ENCODE measurements at places on chromosomes 7 and 10.

- no peak for DNase-seq
- H3K27me3 ChIP-seq = peaks cover 14% of the 10 kb centered on the region
- no peak overlapping the region for H3K4me3 ChIP-seq
- peaks cover 3% of the 10 kb centered on the region for H3K4me1 ChIP-seq
- no peaks in the 10 kb centered on the region for H3K36me3 ChIP-seq
- no peak overlapping the region for H3K27ac ChIP-seq
These were observed 35.9 kb downstream of the MICALL2 start for GRCh38 chr7:1423264-1423811.

DNA sequence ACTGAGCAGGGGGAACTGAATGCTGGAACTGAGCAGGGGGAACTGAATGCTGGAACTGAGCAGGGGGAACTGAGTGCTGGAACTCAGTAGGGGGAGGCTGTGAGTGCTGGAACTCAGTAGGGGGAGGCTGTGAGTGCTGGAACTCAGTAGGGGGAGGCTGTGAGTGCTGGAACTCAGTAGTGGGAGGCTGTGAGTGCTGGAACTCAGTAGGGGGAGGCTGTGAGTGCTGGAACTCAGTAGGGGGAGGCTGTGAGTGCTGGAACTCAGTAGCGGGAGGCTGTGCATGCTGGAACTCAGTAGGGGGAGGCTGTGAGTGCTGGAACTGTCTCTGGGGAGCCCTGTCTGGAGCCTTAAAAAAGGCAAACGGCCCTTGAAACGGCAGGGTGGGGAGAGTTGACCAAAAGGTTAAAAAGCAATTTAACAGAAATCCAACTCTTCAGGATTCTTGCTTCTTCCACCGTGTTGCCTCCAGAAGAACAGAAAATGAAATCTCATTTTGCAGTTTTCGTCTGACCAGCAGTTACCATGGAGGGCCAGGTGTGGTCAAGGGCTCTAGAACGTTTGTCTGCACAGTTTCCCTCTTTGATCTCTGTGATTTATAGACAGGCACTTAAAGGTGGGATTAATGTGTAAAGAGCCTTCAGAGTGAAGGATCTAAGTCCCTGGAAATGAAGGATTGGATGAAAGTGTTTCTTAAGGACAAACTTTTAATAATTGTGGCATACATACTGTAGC, 19.1 kb downstream of the DOCK1 start:
- no peaks in the 10 kb centered on the region for H3K36me3 ChIP-seq
- H3K4me1 ChIP-seq = no peaks in the 10 kb centered on the region
- no peak overlapping the region for H3K27ac ChIP-seq
- H3K4me3 ChIP-seq = no peak overlapping the region

DNA sequence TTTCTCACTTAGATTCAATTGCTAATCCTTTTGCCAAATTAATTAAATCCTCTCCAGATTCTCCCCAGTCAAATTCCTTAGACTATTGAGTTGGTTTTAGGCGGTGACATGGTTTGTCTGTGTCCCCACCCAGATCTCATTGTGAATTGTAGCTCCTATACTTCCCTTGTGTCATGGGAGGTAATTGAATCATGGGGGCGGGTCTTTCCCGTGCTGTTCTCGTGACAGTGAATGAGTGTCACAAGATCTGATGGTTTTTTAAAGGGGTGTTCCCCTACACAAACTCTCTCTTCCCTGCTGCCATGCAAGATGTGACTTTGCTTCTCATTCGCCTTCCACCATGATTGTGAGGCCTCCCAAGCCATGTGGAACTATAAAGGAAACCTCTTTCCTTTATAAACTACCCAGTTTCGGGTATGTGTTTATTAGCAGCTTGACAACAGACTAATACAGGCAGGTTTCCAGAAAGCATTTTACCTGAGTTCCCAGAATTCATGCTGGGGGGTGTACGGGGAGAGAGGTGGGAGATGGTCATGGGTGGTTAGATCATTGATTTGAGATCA, 44.7 kb upstream of the GARS1 start:
- H3K36me3 ChIP-seq = peaks cover 6% of the 10 kb centered on the region
- H3K4me3 ChIP-seq = no peak overlapping the region
- no peaks in the 10 kb centered on the region for H3K27me3 ChIP-seq
- H3K4me1 ChIP-seq = no peaks in the 10 kb centered on the region
- DNase-seq = no peak
- H3K27ac ChIP-seq = peak overlapping the region; percentile 10

- no peak for DNase-seq
- no peak overlapping the region for H3K4me3 ChIP-seq
- no peak overlapping the region for H3K27ac ChIP-seq
- H3K4me1 ChIP-seq = no peaks in the 10 kb centered on the region
These were observed 127.2 kb upstream of the PPP2R2D start for GRCh38 chr10:131773370-131774343.

DNA sequence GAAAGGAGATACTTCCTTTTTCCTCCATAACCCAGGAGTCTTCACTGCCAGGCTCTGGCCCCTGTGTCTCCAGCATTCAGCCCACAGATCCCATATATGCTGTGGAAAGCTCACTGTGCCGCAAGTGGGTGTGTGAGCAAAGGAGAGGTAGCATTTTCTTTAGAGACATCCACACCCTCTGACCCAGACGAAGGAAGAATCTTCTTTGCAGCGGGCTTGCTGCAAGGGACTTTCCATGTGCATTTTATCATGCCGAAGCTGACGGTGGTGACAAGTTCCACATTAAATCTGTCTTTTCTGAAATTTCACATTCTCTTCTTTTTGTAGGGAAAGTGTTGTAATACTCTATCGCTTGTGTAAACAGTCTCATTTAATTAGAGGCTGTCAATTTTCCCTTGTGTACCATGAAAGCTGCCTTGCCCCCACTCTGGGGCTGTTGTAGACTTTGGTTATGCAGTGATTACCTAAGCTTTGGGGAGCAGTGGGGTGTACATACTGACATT, 409.5 kb downstream of the SUGCT start:
- no peaks in the 10 kb centered on the region for H3K36me3 ChIP-seq
- no peak for DNase-seq
- no peak overlapping the region for H3K4me3 ChIP-seq
- H3K4me1 ChIP-seq = no peaks in the 10 kb centered on the region
- H3K27me3 ChIP-seq = no peaks in the 10 kb centered on the region

DNA sequence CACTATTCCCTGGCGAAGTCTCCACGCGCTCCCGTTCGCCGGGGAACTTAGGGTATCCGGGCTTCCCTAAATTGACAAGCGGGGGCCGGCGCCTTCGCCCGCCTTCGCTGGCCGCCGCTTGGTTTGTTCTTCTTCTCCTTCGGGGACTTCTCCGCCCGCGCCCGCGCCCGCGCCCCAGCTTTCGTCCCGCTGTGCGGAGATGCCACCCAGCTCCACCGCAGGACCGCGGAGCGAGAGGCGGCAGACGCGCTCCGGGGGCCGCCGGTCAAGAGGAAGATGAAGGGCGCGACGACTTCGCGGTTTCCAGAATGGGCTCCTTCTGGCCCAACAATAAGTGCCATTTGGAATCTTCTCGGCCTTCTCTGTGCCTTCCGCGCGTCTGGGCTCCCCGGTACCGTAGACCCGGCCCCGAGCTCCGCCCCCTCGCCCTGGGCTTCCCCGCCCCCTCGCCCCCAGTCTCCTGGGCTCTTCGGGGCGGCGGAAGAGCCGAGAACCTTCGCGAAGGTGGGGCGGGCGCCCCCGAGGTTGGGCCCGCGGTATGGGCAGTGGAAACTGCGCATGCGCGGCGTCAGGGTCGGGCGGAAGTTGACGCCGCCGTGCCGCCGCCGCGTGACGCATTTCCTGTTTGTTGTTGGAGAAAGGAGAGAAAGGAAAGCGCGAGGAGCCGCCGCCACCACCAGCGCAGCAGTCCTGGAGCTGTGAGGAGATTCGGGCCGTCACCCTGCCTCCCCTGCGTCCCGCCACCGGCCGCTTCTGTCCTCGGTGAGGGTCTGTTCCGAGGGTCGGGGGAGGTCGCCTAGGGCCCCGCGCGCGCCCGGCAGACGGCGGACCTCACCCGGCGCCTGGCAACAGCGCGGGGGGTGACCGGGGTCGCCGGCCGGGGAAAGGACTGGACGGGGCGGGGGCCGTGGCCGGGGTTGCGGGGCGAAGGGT, at the start of gene DNAJB6:
Gene DNAJB6 (plus strand): TSS at position 622 of the 933 bp plus-strand sequence. CDS start 21,569 bp downstream, outside the sequence.
- peak within 1 kb of the TSS; percentile 96 for H3K4me3 ChIP-seq
- H3K36me3 ChIP-seq = peaks cover 18% of the 10 kb centered on the region
- peaks cover 27% of the 10 kb centered on the region for H3K27me3 ChIP-seq
- DNase-seq = peak; percentile 94
- peaks cover 31% of the 10 kb centered on the region for H3K4me1 ChIP-seq

DNA sequence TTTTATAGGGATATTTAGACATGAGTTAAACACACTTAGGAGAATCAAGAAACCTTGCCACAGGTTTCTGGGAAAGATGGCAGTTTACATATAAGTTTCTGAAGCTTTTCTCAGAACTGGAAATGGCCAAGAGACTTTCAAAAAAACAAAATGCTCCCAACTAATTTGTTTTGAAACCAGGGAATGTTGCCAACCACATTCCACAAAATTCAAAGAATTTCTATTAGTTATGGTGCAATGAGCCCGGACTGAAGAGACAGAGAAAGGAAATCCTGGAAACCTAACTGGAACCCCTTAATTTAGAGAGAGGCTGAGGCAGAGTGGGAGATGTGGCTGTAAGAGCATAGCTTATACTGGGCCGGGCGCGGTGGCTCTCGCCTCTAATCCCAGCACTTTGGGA, 128.5 kb downstream of the PTEN start:
- H3K27ac ChIP-seq = no peak overlapping the region
- no peaks in the 10 kb centered on the region for H3K36me3 ChIP-seq
- H3K4me1 ChIP-seq = peaks cover 8% of the 10 kb centered on the region
- DNase-seq = no peak

DNA sequence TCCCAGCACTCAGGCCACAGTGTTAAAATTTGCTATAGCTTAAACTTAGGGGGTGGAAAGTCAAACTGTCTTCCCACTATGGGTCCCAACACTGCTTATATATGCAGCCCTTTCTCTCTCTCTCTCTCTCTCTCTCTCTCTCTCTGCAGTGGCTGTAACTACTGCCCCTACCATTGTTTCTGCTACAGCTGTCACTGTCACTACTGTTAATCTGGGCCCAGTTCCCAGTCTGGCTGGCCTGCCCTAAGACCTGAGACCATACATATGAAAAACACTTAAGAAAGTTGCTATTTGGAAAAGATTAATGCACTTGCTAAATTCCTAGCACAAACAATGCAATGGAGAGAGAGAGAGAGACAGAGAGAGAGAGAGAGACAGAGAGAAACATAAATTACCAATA, 78.6 kb downstream of the THSD7A start:
- H3K36me3 ChIP-seq = no peaks in the 10 kb centered on the region
- H3K4me1 ChIP-seq = no peaks in the 10 kb centered on the region
- no peak for DNase-seq

DNA sequence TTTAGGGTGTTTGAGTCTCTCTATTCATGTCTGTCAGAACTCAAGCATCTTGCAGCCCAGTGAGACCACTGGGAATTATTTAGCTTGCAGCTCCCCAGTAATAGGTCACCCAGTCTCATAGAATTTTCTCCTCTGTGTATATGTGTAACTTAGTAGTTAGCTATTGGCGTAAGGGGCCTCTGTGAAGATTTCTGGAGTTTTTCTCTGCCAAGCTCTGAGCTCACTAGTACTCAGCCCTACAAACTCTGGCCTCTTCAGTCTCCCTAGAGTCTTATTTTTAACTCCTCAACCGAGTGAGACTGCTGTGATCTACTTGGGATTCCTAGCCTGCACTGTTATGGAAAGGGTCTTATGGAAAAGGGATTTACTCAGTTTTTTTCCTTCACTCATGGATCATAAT, 90.2 kb downstream of the PPP1R9A start:
- H3K27me3 ChIP-seq = no peaks in the 10 kb centered on the region
- H3K27ac ChIP-seq = no peak overlapping the region
- no peaks in the 10 kb centered on the region for H3K4me1 ChIP-seq

- no peaks in the 10 kb centered on the region for H3K4me1 ChIP-seq
- no peak for DNase-seq
- no peak overlapping the region for H3K27ac ChIP-seq
- H3K4me3 ChIP-seq = no peak overlapping the region
- no peaks in the 10 kb centered on the region for H3K27me3 ChIP-seq
These were observed 14.9 kb downstream of the ASZ1 start for GRCh38 chr7:117412390-117412789.

DNA sequence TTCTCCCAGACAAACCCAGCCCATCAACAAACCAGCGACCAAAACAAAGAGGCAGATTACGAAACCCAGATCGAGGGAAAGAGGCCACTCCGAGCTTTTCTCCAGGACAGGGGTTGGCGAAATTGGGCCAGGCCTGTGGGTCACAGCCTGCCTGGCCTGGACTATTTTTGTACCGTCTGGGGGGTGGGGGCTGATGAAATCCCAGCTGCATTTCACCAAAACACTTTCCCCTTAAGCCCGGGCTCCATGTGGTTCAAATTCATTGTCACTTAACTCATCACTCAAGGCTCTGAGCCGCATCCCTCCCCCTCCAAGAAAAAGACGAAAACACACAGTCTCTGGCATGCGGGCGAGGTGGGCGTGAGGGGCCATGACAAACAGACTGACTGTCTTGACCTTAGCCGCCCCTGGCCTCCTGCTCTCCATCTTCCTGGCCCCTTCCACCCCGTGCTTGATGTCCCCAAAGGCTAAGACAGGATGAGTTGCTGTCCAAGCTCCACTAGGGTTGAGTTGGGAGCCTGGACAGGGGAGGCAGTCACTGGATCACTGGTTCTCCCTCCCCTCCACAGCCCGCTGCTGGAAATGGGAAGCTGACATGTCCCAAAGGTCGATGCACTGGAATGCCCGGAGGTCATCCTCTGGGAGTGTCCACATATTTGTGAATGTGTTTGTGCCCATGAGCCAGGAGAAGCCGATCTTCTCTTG, 19.2 kb downstream of the TMEM270 start:
- no peak for DNase-seq
- H3K36me3 ChIP-seq = no peaks in the 10 kb centered on the region

GRCh38 chr7:132548489-132549078, 27.7 kb downstream of the PLXNA4 start:
- peaks cover 3% of the 10 kb centered on the region for H3K36me3 ChIP-seq
- no peak overlapping the region for H3K27ac ChIP-seq
- H3K4me3 ChIP-seq = no peak overlapping the region
- H3K4me1 ChIP-seq = peaks cover 17% of the 10 kb centered on the region
- peaks cover 13% of the 10 kb centered on the region for H3K27me3 ChIP-seq

GRCh38 chr7:142063551-142064442, 47.7 kb upstream of the MGAM2 start:
- H3K27ac ChIP-seq = no peak overlapping the region
- no peak overlapping the region for H3K4me3 ChIP-seq
- H3K36me3 ChIP-seq = no peaks in the 10 kb centered on the region

- H3K4me3 ChIP-seq = no peak overlapping the region
- no peak overlapping the region for H3K27ac ChIP-seq
- no peak for DNase-seq
- H3K27me3 ChIP-seq = no peaks in the 10 kb centered on the region
- H3K4me1 ChIP-seq = no peaks in the 10 kb centered on the region
These were observed 158.9 kb downstream of the CDK14 start for GRCh38 chr7:90755041-90755440.

DNA sequence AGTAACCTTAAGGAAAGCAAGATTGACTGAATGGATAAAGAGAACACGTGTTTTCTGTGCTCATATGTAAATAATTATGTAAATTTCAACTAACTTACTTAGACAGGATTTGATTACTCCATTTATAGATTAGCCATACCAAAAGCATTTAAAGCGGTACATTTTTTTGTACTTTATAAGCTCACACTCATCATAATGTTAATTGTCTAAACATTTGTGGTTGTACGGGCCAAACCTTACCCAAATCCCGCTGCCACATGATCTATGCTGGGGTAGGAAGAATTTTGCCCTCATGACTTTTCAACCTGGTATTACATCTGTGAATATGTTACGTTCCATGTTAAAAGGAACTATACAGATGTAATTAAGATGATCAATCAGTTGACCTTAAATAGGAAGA, 29.1 kb downstream of the MKX start:
- no peak for DNase-seq
- H3K4me1 ChIP-seq = no peaks in the 10 kb centered on the region
- H3K27ac ChIP-seq = no peak overlapping the region
